ENCODE measurements at places on chromosomes 11 and 22.

GRCh38 chr11:78427615-78428265, 10.1 kb upstream of the GAB2 start:
- no peak for DNase-seq

- no peak for DNase-seq
Observed at GRCh38 chr11:73205661-73206343, 12.3 kb upstream of the P2RY2 start.

- no peak for DNase-seq
Observed at GRCh38 chr11:1447845-1448825, 38.4 kb downstream of the MOB2 start.

DNA sequence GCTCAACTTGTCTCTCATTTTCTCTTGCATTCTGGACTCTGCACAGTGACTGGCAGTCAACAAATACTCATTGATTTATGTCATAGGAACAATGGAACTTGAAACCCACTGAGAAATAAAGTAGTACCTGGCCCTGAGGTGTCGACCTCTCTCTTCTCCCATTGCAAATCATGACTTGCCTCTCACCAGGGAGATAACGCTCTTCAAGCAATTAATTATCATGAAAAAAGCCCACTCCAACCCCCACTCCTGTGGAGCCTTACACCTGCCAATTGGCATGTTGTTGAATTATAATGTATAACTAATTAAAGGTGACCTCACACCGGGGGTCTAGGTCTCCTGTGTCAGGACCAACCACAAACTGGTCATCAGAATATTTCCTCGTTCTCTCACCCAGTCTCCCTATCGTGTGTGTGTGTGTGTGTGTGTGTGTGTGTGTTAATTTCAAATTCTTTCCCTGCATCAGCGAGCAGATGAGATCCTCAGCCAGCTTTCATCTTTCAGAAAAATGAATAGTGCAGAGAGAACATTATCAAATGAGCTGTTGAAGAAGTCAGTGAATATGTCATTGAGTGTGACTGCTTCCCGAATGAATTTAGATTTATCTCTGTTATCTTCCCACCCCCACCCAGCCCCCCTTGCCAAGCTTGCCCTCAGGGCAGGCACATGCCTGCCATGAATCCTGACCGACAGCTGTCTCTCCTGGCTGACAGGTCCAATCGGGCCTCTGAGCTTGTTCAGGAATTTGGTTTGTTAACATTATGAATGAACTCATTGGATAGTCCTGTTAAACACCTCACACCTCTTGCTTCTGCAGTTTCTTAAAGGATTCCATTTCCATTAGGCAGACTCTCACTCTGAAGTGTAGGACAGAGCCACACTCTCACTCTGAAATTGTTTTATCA, 357.4 kb downstream of the INSC start:
- peak; percentile 69 for DNase-seq

DNA sequence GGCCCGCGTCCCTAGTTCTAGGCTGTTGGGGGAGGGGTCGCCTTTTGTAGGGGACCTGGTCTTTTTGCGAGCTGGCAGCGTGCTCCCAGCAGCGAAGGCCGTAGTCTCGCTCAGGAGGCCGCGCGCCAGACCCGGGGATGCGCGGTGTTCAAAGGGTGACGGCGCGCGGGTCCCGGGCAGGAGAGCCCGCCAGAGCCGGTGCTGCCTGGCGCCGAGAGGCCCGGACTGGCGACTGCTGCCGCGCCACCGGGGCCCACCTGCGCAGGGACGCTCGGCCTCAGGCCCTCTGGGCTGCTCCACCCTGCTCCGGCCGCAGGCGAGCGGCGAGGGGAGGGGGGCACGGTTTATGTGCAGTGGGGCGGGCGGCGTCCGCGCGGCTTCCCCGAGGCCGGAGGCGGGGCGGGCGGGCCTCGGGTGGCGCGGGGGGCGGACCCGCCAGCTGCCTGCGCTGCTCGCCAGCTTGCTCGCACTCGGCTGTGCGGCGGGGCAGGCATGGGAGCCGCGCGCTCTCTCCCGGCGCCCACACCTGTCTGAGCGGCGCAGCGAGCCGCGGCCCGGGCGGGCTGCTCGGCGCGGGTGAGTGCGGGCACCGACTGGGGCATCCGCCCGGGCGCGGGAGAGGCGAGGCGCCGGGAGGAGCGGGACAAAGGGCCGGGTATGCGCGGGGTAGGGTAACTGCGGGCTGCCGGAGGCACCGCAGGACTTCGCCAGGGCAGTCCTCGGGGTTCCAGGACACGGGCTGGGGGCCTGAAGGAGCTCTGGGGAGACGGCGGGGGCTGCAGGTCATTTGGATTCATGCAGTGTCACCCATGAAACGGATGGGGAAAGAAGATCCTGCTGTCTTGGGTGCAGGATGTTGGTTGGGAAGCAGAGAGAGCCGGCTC, at the start of gene PRSS23:
TSS of gene PRSS23 (plus strand) at position 467 of the 884 bp plus-strand sequence. CDS start 7,102 bp downstream, outside the sequence.
- peak; percentile 78 for DNase-seq

Data from NCI-H345 (cell line).